Substantia nigra (tissue), 51 donors: ENCODE measurements at places on chromosomes 16 and 17.

GRCh38 chr16:661184-661821 lies 6.6 kb upstream of the RHOT2 start:
- no peak for DNase-seq

DNA sequence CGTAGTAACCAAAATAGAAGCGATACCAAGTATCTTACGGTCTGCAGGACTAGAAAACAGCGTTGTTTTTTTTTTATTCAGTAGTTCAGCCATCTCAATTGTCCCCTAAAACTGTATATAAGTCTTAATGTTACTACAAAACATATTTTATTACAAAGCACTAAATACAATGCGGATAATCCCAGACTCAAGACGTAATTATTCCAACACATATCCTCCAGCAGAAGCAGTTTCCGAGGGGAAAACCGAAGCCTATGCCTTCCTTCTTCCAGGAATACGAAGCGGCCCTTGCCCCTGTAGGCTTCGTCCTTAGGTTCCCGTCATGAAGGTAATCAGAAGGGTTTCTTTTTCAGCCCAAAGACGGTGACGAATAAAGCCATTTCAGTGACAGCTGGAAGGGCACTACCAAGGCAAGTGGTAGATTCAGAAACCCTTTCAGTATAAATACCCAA lies 2.3 kb downstream of the TMEM107 start:
- DNase-seq: no peak

DNA sequence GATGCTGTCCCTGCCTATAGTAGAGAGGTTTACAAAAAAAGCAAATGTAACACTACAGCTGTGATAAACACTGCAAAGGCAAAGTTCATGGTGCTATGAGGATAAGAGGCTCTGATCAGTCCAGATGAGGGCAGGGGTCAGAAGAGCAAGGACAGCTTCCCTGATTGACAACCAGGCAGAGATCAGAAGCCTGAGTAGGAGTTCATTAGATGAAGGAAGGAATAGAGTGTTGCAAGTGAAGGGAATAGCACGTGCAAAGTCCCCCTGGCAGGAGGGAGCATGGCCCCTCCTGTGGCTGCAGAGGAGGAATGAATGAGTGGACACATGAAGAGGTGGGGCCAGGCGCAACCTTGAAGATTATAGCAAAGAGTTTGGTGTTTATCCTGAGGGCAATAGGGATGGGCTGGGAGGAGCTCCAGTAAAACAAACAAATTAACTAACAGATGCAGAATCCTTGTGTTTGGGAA lies 208.4 kb upstream of the IRX5 start:
- DNase-seq: no peak

GRCh38 chr17:79915850-79916430 lies 76.7 kb upstream of the CBX4 start:
- no peak for DNase-seq

DNA sequence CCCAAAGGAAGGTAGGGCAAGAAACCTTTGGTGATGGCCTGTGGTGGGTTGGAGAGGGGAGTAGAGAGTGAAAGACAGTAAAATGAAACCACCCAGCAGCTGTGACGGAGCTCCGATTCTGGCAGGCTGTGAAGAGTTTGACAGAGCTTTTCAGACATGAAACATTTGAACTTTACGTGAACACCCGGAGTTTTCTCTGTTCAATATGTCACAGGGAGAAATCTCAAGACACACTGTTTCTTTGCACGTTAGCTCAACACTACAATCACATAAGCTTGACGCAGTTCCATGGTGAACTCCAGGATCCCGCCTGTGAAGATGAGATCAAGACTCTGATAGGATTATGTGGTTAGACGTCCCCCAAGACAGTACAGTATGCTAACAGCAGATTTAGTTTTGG lies 79.6 kb upstream of the CDH11 start:
- DNase-seq: no peak

- no peak for DNase-seq
These were observed 19.5 kb downstream of the ATP2A3 start for GRCh38 chr17:3944485-3945388.

GRCh38 chr16:27468941-27469531 lies 67.1 kb downstream of the IL21R start:
- no peak for DNase-seq

DNA sequence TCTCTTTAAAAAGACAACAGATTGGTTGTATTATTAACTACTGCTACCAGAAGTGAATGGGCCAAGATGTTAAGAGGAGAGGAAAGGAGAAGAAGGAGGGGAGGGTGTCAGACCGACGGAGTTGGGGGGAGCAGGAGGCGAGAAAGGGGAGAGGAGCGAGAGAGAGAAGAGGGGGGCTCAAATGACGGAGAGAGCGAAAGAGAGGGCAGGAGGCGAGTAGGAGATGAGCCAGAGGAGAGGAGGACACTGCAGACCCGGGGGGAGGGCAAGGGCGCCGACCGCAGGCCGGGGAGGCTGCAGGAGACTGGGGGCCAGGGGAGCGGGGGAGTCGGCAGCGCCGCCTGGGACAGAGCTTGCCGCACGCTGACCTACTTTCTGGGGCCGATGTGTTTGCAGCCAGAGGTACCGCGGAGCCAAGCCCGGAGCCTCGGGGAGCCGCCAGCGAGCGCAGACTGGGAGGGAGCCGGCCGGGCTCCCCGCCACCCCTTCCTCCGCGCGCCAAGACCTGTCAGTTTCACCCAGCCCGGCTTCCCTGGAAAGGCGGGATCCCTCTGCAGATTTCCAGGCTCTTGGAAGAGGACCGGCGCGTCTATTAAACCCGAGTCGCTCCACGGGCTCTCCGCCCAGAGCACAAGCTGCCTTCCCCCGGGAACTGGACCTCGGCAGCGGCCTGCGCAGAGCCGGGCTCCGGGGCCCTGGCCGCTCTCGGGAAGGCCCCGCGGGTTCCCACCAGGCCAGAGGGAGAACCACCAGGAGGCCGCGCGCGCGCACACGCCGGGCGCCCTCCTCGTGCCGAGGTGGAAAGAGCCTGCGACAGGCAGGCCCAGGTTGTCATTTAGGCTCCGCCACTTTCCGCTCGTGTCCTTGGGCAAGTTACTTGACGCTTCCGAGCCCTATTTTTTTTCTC lies 74.6 kb downstream of the CMC2 start:
- peak; percentile 56 for DNase-seq

GRCh38 chr17:50831471-50831928 lies 3.9 kb upstream of the WFIKKN2 start:
- no peak for DNase-seq

DNA sequence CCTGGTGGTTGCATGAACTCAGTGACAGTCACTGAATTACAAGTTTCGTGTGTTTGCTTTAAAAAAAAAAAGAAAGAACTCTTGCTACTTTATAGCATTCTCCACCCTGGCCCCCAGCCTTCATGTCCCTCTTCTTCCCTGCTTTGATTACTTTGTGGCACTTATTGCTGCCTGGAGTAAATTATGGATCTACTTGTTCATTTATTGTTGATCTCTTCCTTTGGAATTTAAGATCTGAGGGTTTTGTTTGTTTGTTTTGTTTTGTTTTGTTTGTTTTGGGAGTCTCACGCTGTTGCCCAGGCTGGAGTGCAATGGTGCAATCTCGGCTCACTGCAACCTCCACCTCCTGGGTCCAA lies 126.5 kb downstream of the ABCC6 start:
- no peak for DNase-seq

GRCh38 chr16:85567101-85567866 lies 45.8 kb upstream of the GSE1 start:
- DNase-seq: no peak

DNA sequence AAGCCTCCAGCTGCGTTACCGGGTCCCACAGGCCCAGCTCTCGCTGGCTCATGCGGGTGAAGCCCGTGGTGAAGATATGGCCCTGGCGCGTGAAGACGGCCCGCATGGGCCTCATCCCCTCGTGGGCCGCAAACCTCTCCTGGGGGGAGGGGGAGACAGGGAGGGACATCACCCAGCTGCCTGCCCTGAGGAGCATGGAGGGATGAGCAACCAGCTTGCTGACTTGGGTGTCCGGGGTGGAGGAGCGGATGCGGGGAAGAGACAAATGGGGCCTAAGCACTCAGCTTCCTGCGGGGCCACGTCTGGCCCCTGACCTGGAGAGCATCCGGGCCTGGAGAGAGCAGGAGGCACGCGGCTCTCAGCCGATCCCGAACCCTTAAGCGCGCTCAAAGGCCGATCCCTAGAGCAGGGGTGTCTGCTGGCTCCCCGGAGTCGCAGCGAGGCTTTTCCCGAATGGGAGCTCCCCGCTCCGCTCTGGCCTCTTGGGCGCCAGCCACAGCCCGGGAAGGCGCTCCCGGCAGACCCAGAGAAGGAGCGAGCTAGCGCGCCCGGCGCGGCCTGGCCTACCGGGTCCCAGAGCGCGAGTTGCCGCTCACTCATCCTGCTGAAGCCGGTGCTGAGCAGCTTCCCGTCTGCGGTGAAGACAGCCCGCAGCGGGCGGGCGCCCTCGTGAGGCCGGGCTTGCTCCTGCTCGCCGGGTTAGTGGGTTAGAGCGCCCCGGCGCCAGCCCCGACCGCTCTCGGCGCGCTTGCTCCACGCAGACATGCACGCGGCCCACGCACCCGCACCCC lies 5.0 kb downstream of the CORO6 start:
- DNase-seq: peak; percentile 14

DNA sequence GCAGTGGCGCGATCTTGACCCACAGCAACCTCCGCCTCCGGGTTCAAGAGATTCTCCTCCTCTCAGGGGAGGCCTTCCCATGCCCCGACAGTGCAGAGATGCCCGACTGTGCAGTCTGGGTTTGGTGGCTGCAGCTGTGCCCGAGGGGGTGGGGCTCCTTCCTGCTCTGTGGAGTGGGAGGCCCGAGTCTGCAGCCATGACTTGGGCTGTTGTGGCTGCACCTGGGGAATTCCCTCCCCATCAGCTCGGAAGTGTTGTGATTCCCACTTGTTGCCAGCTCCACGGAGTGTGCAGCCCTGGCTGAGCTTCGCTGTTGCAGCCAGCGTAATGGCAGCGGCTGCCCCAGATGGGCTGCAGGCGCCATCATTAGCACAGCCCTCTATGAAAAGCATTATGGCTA lies 66.4 kb upstream of the SMIM36 start:
- no peak for DNase-seq

DNA sequence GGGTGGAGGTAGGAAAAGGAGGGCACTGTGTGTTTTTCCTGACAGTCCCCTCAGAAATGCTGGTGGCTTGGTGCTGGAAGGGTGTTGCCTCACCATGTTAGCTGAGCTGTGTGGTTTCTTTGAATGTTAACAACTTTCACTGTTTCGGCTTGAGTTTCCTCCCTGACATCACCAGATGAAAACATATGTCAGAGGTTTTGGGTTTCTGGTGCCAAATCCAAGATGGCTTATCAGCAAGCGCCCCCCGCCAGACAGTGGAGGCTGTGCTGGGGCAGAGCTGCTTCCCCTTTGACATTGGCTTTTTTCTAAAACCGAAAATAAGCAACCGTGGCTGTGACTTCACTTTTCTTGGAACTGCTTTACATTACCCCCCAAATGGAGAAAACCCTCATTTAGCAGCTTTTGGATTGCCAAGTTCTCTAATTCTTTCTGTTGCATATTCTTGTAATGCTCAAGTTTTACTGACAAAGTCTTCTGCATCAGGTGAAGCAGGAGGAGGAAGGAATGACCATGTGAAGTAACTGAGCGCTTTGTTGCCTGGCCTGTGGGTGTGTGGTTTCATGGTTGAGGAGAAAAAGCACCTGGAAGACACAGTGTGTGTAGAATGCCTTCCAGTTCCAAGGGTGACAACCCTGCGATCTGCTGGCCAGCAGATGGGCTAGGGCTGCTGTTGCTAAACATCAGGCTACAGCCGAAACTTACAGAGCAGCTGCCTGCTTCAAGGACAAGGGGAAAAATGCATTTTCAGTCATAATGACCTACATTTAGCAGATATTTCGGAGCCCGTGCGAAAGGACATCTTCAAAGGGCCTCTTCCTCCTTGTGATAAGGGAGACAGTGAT lies 9.7 kb downstream of the RMI2 start:
- no peak for DNase-seq
